ENCODE measurements at places on chromosomes 13 and 19.

DNA sequence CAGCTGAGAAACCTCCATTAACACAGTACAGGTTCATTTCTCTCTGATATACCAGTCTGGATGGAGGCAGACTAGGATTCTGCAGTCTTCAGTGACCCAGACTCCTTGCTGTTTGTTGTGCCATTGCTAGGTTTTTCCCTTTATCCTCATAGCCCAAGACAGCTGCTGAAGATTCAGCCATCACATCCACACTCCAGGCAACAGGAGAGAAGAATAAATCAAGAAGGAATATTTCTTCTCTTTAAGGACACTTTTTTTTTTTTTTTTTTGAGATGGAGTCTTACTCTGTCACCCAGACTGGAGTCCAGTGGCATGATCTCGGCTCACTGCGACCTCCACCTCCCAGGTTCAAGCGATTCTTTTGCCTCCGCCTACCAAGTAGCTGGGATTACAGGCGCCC is 14.3 kb downstream of the CLPTM1 start:
- no peaks in the 10 kb centered on the region for H3K4me1 ChIP-seq
- peaks cover 5% of the 10 kb centered on the region for H3K36me3 ChIP-seq
- DNase-seq, result no peak

GRCh38 chr19:49210108-49210900 is 52.7 kb downstream of the TRPM4 start:
- H3K27ac ChIP-seq, result no peak overlapping the region
- H3K4me3 ChIP-seq, result no peak overlapping the region
- H3K36me3 ChIP-seq, result peaks cover 31% of the 10 kb centered on the region
- peak; percentile 82 for DNase-seq

DNA sequence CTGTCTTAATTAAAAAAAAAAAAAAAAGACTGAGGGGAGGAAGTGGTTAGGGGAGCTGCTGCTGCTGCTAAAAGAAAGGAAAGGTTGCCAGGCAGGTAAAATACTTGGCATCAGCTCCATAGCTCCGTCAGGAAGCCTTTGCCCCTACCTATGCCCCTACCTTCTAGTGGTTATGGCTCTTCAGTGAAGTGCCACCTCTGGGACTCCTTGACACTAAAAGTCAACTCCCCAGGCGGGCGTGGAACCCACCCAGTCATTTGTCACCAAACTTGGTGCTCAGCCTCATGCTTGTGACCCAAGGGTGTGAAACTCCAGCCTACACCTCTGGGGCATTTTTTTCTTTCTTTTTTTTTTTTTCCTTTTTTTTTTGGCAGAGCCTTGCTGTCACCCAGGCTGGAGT is 4.9 kb upstream of the NECTIN2 start:
- peak; percentile 89 for DNase-seq
- H3K27me3 ChIP-seq, result no peaks in the 10 kb centered on the region
- peaks cover 16% of the 10 kb centered on the region for H3K4me1 ChIP-seq
- H3K27ac ChIP-seq, result peak overlapping the region; percentile 70
- H3K4me3 ChIP-seq, result no peak overlapping the region
- no peaks in the 10 kb centered on the region for H3K36me3 ChIP-seq

- H3K27ac ChIP-seq, result peak overlapping the region; percentile 27
- H3K4me3 ChIP-seq, result no peak overlapping the region
- H3K27me3 ChIP-seq, result no peaks in the 10 kb centered on the region
- H3K4me1 ChIP-seq, result peaks cover 13% of the 10 kb centered on the region
These were observed 8.4 kb downstream of the FAM124A start for GRCh38 chr13:51230477-51231105.

- H3K36me3 ChIP-seq, result no peaks in the 10 kb centered on the region
- no peak overlapping the region for H3K4me3 ChIP-seq
- H3K27me3 ChIP-seq, result no peaks in the 10 kb centered on the region
- H3K4me1 ChIP-seq, result no peaks in the 10 kb centered on the region
- no peak overlapping the region for H3K27ac ChIP-seq
- peak; percentile 15 for DNase-seq
These were observed 66.9 kb downstream of the C13orf42 start for GRCh38 chr13:51044023-51044665.

- no peaks in the 10 kb centered on the region for H3K4me1 ChIP-seq
- no peak overlapping the region for H3K4me3 ChIP-seq
- H3K27me3 ChIP-seq, result no peaks in the 10 kb centered on the region
- no peak overlapping the region for H3K27ac ChIP-seq
- H3K36me3 ChIP-seq, result no peaks in the 10 kb centered on the region
These were observed 56.0 kb downstream of the ZNF536 start for GRCh38 chr19:30428092-30428680.

- no peak for DNase-seq
- no peak overlapping the region for H3K27ac ChIP-seq
- no peak overlapping the region for H3K4me3 ChIP-seq
- no peaks in the 10 kb centered on the region for H3K36me3 ChIP-seq
- no peaks in the 10 kb centered on the region for H3K4me1 ChIP-seq
- no peaks in the 10 kb centered on the region for H3K27me3 ChIP-seq
These were observed 99.0 kb upstream of the HTR2A start for GRCh38 chr13:46995874-46996273.

DNA sequence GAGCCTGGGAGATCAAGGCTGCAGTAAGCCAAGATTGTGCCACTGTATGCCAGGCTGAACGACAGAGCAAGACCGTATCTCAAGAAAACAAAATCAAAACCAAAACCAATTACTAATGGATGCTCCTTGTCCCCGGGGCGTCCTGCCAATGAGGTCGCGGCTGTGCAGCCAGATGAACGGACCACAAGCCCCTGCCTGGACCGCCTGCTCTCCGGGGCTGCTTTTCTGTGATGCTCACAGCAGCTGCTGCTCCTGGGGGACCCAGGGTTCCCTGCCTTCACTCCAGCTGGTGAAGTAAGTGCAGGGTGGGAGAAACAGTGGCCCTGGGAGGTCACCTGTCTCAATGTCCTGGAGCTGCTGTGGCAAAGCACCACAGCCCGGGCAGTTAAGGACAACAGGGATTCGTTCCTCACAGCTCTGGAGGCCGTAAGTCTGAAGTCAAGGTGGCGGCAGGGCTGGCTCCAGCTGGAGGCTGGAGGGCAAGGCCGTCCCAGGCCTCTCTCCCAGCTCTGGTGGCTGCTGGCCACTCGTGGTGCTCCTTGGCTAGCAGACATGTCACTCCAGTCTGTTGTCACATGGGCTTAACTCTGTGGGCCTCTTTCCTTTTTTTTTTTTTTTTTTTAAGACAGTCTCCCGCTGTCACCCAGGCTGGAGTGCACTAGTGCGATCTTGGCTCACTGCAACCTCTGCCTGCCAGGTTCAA is 10.1 kb downstream of the COPE start:
- H3K27me3 ChIP-seq, result no peaks in the 10 kb centered on the region
- no peak overlapping the region for H3K4me3 ChIP-seq
- no peak overlapping the region for H3K27ac ChIP-seq

DNA sequence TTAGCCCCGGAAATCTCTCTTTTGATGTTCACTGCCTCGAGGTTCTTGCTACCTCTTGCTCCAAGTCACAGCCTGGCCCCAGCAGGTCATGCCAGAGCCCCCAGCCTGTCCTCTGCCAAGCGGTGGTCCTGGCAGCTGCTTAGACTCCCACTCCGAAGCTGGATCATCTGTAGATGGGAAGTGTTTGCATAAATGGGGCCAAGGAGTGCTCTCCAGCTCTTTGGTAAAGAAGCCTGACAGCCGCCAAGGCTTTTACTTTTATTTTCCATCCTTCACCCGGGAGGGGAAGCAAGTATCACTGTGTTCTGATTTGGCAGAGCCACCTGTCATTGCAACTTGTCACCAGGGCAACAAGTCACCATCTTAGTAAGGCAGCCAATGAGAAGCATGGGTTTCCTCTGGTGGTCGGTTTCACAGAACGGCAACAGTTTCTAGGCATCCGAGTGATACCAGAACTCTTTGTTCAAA is 10.6 kb upstream of the RETN start:
- DNase-seq, result peak; percentile 67
- peak overlapping the region; percentile 85 for H3K27ac ChIP-seq
- H3K36me3 ChIP-seq, result no peaks in the 10 kb centered on the region

GRCh38 chr13:50244713-50245574 is 229.7 kb downstream of the KCNRG start:
- H3K4me1 ChIP-seq, result peaks cover 10% of the 10 kb centered on the region
- H3K27me3 ChIP-seq, result no peaks in the 10 kb centered on the region
- no peaks in the 10 kb centered on the region for H3K36me3 ChIP-seq
- no peak overlapping the region for H3K4me3 ChIP-seq

All from upper lobe of left lung (tissue), 6 donors.